ENCODE measurements at places on chromosomes 7 and 10. TPM values are rescaled to one million over a fixed set of nuclear protein-coding genes. Genes with fewer than 3 reads are reported as not detected.

Gene PYROXD2
- 4.6 TPM for total RNA-seq

Gene CDC14C
- total RNA-seq, result 0.07 TPM

Gene SCART1
- total RNA-seq, result 0.64 TPM

Gene CUZD1
- total RNA-seq, result 0.93 TPM

Gene SFTPA1
- total RNA-seq, result not detected

Gene SEMA3A
- 35.9 TPM for total RNA-seq

Gene PDE1C
- total RNA-seq, result under 0.01 TPM

Gene WEE2
- total RNA-seq, result 0.14 TPM

Gene CAMK2B
- not detected for total RNA-seq

Gene PLCE1
- total RNA-seq, result under 0.01 TPM

Gene SPDYE16
- not detected for total RNA-seq

Gene VSTM2A
- total RNA-seq, result not detected

Gene MPP7
- 13.7 TPM for total RNA-seq

Gene A1CF
- total RNA-seq, result not detected

Gene CLDN4
- 44.1 TPM for total RNA-seq

Gene ZNF804B
- total RNA-seq, result not detected

Gene MALSU1
- total RNA-seq, result 70.1 TPM

Gene GPNMB
- 83.7 TPM for total RNA-seq

Gene SH2D4B
- total RNA-seq, result under 0.01 TPM

Gene FKBP6
- total RNA-seq, result not detected

Measured in nasal cavity respiratory epithelium epithelial cell of viscerocranial mucosa (primary cell).